ENCODE measurements at places on chromosomes 2 and 18.

DNA sequence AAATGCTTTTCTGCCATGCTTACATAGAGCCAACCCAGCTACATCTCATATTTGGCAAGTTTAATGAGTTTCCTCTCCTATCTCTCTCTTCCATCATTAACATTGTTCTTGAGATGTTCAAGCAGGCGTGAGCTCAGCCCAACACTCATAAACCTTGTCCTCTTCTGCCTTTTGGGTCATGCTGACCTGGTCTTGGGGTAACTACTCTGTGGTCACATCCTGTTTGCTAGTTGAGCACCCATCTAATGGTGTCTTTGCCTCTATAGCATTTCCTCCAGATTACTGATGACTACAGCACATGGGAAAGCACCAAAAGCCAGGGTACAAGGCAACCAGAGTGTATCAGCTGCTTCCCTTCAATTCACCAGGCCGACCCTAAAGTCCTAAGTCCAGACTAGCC is 366.9 kb upstream of the HNRNPA3 start:
- DNase-seq: peak; percentile 3

DNA sequence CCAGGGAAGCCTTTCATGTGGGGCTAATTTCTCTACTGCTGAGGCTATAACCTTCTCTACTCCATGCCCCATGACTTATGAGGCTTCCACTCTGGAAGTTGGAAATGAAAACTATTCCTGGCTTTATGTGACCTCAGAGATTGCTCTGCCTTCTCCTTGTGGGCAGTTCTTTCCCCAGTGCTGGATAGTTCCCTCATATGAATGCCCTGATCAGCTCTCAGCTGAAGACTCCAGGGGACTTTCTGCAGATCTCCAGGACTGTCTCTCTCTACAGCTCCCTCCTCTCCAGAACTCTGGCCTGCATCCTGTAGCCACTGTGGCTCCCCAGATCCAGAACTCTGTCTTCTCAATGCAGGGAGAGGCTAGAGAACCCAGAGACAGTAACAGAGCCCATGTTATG is 235.1 kb downstream of the SEPTIN10 start:
- no peak for DNase-seq

- no peak for DNase-seq
These were observed 43.5 kb downstream of the DOK6 start for GRCh38 chr18:69444221-69444620.

GRCh38 chr2:158693476-158693875 is 101.6 kb upstream of the DAPL1 start:
- DNase-seq: no peak

- no peak for DNase-seq
These were observed 12.7 kb downstream of the SALL3 start for GRCh38 chr18:78992041-78993011.

- DNase-seq: no peak
These were observed 46.0 kb downstream of the ODC1 start for GRCh38 chr2:10402062-10402585.

Measured in GM12865 (cell line).